ENCODE measurements at places on chromosomes 2 and 18. TPM values are rescaled to one million over a fixed set of nuclear protein-coding genes. Genes with fewer than 3 reads are reported as not detected.

Gene KIF5C
- polyA plus RNA-seq = 2.1 TPM

Gene TRPM8
- polyA plus RNA-seq = not detected

Gene GALNT3
- 1.1 TPM for polyA plus RNA-seq

Gene RTKN
- 46.8 TPM for polyA plus RNA-seq

Gene NRBP1
- polyA plus RNA-seq = 116 TPM

Measured in muscle of back (tissue), 13 donors.